Hair follicle dermal papilla cell (primary cell): ENCODE measurements at places on chromosomes 3 and 15. TPM values are rescaled to one million over a fixed set of nuclear protein-coding genes. Genes with fewer than 3 reads are reported as not detected.

EIF4E3 gene
- 3.9 and 4.9 TPM in 2 replicates for total RNA-seq

CASR gene
- not detected in 2 replicates for total RNA-seq

CDCP1 gene
- total RNA-seq = 31.5 and 39.8 TPM in 2 replicates

ZCWPW2 gene
- total RNA-seq = 0.65 and 0.85 TPM in 2 replicates

GPR160 gene
- total RNA-seq = 0.32 and 0.36 TPM in 2 replicates

MRPL3 gene
- total RNA-seq = 84.5 and 87.7 TPM in 2 replicates

PRICKLE2 gene
- total RNA-seq = 62.7 and 89.2 TPM in 2 replicates

GOLGA8J gene
- total RNA-seq = not detected in 2 replicates

ZWILCH gene
- total RNA-seq = 8.4 and 10.5 TPM in 2 replicates

EPHA3 gene
- total RNA-seq = 0.24 and 0.65 TPM in 2 replicates

ALDH1L1 gene
- 0.16 TPM in 1 of 2 replicates, not detected in the other for total RNA-seq

CHDH gene
- 1.6 and 4.4 TPM in 2 replicates for total RNA-seq

PARP15 gene
- 1.1 and 2.3 TPM in 2 replicates for total RNA-seq

PPP1R2 gene
- 62.7 and 122 TPM in 2 replicates for total RNA-seq

COL6A6 gene
- 0.85 and 1.3 TPM in 2 replicates for total RNA-seq

ERICH6 gene
- total RNA-seq = 0.32 and 0.49 TPM in 2 replicates

ZSCAN2 gene
- 7.5 and 7.8 TPM in 2 replicates for total RNA-seq

CELF6 gene
- 0.16 and 0.36 TPM in 2 replicates for total RNA-seq

TTC21A gene
- 5.2 and 7.2 TPM in 2 replicates for total RNA-seq

ANKRD63 gene
- not detected in 2 replicates for total RNA-seq

BMF gene
- 6.6 and 9.2 TPM in 2 replicates for total RNA-seq

TWF2 gene
- total RNA-seq = 139 and 150 TPM in 2 replicates

FANCD2OS gene
- total RNA-seq = not detected in 2 replicates

TFG gene
- 119 and 121 TPM in 2 replicates for total RNA-seq

GATM gene
- not detected in 2 replicates for total RNA-seq

GP9 gene
- not detected in 2 replicates for total RNA-seq

INKA1 gene
- total RNA-seq = 11.7 and 14.1 TPM in 2 replicates

PLSCR5 gene
- total RNA-seq = not detected in 2 replicates

CCNB2 gene
- total RNA-seq = 6.2 and 7.6 TPM in 2 replicates

RIOX2 gene
- total RNA-seq = 31.9 and 33.9 TPM in 2 replicates

HIGD2B gene
- total RNA-seq = not detected in 2 replicates

LIPC gene
- 1.6 and 4.4 TPM in 2 replicates for total RNA-seq

B3GALNT1 gene
- 16.8 and 20.3 TPM in 2 replicates for total RNA-seq

SLC9C1 gene
- 1.3 TPM in 1 of 2 replicates, not detected in the other for total RNA-seq

CFAP91 gene
- total RNA-seq = 0.32 and 0.73 TPM in 2 replicates

GASK1A gene
- 0.97 and 1.3 TPM in 2 replicates for total RNA-seq

CHRFAM7A gene
- total RNA-seq = 0.32 and 2.2 TPM in 2 replicates

SERF2 gene
- 274 and 621 TPM in 2 replicates for total RNA-seq

SST gene
- total RNA-seq = not detected in 2 replicates

TMC3 gene
- not detected in 2 replicates for total RNA-seq

ARHGEF26 gene
- 0.61 and 1.3 TPM in 2 replicates for total RNA-seq

LRRC31 gene
- not detected in 2 replicates for total RNA-seq

AADACL2 gene
- total RNA-seq = not detected in 2 replicates

FOXL2 gene
- 6.8 and 8.3 TPM in 2 replicates for total RNA-seq

TRPM1 gene
- not detected in 2 replicates for total RNA-seq

CFAP161 gene
- total RNA-seq = 0.12 and 0.32 TPM in 2 replicates

GOLGA8A gene
- 12.3 and 26.1 TPM in 2 replicates for total RNA-seq

DAZL gene
- total RNA-seq = under 0.01 and 0.16 TPM in 2 replicates

ZNF80 gene
- not detected in 2 replicates for total RNA-seq

TM4SF1 gene
- total RNA-seq = 1.3 and 3.8 TPM in 2 replicates

CAMKV gene
- not detected in 2 replicates for total RNA-seq

FSIP1 gene
- 8.3 and 15.4 TPM in 2 replicates for total RNA-seq
